IPS DF 6.9 (cell line): ENCODE measurements at places on chromosomes 16 and 17.

GRCh38 chr16:50263940-50264929 is 2.1 kb upstream of the ADCY7 start:
- DNase-seq, result no peak

GRCh38 chr16:50156590-50156989 is 3.5 kb downstream of the TENT4B start:
- no peak for DNase-seq

GRCh38 chr17:179066-179432 is 2.4 kb downstream of the DOC2B start:
- DNase-seq, result no peak

- no peak for DNase-seq
These were observed 190.4 kb downstream of the USP22 start for GRCh38 chr17:20852239-20852989.

- no peak for DNase-seq
These were observed 9.6 kb downstream of the LLGL2 start for GRCh38 chr17:75535119-75535537.

DNA sequence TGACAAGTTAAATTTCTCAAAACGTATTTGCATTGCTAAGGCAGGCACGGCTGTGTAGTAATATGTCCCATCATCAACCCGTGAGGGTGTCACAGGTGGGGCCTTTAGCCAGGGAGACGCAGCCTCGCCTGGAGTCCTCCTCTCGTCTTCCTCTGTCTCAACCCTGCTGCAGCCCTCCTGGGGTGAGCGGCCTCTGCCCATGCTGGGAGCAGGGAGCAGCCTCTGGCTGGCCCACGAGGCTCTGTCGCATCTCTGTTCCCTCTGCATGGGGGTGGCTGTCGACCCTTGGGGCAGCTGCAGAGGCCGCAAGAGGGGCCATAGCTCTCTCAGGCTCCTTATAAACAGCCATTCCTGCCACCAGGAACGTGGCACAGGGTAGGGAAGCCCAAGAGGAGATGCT is 806 bp upstream of the SMIM5 start:
- DNase-seq, result no peak

- DNase-seq, result no peak
These were observed 202.4 kb downstream of the C16orf95 start for GRCh38 chr16:87114832-87115231.

DNA sequence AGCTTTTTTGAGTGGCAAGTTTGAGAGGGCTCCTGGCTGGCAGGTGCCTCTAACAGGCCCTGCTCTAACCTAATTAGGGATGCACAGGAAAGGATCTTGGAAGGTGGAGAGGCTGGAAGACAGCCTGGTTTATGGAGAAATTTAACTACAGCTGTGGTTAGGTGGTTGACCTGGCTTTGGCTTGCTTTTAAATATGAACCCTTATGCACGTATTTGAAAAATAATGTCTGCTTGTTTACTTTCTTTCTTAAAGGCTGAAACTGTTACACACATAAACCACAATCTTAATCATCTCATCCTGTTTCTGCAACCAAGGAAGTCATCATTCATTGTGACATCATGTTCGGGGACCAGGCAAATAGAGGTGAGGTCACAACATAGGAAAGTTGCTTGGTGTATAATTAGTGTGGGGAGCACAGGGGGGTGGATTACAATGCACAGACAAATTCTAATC is 23.1 kb upstream of the DHRS13 start:
- DNase-seq, result no peak

DNA sequence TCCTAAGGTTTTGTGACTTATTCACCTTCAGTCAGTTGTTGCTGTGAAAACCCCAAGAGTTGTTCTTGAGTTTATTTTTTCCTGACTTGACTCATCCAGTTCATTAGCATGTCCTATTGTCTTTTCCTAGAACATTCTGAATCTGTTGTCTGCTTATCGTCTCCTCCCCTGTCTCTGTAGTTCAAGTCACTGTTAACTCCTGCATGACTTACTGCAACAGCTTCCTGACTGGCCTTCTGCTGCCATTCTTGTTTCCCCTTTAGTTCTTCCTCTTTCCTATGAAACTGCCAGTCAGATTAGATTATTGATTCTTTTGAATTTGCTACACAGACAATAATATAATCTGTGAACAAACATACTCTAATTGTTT is 161.5 kb downstream of the FTO start:
- DNase-seq, result peak; percentile 4
